ENCODE measurements at places on chromosomes 5 and 9.

DNA sequence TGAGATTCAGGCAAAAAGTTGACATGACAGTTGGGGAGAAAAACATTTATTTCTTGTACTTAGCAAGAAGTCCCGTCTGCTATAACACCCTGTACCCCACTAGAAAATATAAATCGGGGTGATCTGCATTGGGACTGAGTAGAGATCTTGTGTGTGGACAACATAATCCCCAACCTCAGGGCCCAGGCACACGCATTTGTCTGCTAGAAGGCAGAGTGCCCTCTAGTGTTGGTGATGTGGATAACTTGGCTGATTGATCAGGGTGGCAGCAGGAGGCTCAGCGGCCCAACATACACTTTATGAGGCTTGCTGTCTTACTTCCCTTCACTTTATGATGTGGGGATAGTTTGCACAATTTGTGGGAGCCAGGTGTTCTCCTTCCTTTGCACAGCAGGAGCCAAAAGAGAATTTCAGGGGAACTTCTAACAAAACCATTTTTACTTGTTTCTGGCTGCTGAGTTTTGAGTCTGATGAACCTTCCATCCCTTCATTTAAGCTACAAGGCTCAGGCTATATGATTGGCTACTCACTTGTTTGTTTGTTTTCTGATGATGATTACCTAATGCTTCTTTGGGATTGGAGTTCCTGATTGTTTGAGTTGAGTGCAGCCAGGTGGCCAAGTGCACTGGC lies 263.2 kb downstream of the DMAC1 start:
- DNase-seq: no peak

DNA sequence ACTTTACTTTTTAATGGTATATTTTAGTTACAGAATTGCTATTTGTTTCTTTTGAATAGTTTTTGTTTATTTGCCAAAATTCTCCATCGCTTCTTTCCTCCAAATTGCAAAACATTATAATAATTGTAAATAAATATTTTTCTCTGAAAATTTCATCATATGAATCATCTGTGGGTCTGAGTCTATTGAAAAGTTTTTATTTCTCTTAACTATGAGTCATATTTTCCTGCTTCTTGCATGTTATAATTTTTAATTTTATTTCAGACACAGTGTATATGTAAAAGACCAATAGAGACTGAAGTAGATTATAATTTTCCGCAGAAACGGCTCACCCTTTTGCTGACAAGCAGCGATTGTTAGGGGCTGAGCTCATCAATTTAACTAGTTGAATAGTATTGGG lies 279.1 kb upstream of the IL12B start:
- no peak for DNase-seq

- DNase-seq: no peak
Observed at GRCh38 chr5:74517700-74518099, 122.8 kb downstream of the ENC1 start.

DNA sequence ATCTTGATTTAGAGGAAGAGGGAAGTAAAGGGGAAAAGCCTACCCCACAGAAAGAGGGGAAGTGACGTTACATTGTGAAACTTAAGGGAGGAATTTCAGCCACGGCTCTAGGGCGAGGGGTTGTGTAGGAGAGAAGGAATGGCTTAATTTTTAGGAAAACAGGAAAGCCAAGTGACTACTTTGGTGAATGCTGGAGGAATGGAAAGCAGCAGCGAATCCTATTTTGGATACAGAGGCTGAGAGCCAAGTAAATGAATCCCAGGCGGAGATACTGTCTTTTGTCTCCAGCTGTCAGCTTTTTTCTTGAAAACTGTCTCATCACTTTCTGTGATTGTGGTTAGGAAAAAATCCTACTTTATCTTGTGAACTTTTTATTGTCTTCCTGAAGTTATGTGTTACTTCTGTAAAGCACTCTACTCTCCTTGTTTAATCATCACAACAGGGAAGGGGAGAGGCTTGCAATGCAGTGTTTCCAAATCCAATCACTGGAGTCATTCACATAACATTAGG lies 188.4 kb downstream of the TSSK1B start:
- DNase-seq: no peak

DNA sequence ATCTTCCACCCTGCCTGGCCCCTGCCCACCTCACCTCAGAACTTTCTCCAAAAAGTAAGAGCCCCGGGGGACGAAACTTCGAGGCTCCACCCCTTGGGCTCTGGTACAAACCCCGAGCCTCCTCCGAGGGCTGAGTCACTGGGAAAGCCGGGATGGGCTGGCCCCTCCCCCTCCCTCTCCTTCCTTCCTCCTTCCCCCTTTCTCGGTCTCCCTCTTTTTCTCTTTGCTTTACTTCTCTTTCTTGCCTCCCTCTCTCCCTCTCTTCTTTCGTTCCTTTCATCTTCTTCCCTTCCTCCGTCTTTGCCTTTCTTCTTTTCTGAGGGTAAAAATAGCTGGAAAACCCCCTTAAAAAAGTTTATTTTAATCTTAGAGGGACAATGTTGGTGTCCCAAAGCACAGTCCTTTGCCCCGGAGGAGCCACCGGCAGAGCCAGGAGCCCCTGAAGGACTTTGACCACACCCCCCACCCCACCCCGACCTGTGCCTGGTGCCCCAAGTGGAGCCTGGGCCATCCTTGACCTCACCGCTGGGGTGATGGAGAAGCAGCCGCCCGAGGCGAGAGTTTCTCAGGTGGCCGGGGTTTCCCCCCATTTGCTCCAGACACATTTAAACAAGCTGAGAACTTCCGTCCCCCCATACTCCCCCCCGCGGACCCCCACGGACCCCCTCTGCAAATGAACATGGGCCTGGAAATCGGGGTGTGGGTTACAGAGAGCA lies 5.7 kb upstream of the NOTCH1 start:
- DNase-seq: no peak

DNA sequence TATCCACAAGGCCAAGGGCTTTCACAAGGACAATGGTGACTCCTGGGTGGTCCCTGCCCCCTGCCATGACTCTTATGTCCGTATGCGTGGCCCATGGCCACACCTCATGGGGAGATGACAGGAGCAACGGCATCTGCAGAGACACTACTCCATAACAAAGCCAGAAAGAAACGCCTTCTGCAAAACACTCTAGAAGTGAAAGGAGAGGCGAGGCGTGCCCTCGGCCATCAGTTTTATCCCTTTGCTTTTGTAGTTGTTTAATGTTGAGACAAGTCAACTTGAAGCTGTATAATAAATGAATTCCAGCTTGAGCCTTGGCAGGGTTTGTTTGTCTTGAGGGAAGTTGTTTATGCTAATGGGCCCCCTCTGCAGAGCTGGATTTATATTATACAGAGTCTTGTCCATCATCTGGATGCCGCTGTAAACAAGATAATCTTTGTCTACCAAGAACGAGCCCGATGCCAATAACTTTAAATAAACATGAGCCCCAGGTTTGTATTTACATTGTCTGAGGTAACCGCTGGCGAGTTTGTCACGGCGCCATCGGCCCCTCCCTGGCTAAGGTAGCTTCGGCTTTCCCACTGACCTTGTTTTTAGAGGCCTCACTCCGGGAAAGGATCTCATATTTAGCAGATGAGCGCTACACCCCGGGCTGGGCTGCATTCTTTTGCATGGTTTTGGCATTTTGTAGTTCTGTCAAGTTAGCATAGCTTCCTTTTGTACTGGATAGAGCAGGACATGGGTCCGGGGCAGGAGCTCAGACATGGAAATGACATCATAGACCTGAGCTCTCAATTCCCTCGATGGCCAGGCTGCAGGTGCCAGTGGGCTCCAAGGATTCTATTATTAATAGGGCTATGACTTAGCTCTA lies 165.3 kb downstream of the ERCC6L2 start:
- DNase-seq: no peak

DNA sequence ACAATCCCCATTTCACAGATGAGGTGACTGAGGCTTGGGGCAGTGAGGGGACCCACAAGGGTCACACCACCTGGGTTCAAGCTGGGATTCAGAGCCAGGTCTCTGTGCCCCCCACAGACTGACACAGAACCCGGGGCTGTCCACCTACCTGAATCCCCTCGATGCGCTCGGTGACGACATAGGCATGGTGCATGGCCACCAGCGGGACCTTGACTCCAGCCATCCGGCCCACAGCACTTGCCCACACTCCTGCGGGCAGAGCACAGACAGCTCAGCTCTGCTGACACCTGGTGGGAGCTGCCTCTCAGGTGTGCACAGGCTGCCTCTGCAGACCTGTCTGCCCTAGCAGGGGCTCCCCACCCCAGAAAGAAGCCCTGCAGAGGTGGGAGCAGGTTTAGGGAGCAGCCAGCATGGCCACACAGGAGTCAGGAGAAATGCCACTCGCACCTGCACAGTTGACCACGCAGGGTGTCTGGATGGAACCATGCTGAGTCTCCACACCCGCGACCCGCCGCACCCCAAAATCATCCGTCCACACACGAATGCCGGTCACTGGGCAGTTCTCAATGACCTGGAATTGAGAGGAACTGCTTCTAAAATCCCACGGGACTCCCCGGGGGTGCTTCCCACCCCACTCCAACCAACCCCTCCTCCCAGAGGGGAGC lies 8.4 kb downstream of the SARDH start:
- DNase-seq: no peak

- no peak for DNase-seq
Observed at GRCh38 chr9:71806901-71807307, 38.6 kb upstream of the CEMIP2 start.

DNA sequence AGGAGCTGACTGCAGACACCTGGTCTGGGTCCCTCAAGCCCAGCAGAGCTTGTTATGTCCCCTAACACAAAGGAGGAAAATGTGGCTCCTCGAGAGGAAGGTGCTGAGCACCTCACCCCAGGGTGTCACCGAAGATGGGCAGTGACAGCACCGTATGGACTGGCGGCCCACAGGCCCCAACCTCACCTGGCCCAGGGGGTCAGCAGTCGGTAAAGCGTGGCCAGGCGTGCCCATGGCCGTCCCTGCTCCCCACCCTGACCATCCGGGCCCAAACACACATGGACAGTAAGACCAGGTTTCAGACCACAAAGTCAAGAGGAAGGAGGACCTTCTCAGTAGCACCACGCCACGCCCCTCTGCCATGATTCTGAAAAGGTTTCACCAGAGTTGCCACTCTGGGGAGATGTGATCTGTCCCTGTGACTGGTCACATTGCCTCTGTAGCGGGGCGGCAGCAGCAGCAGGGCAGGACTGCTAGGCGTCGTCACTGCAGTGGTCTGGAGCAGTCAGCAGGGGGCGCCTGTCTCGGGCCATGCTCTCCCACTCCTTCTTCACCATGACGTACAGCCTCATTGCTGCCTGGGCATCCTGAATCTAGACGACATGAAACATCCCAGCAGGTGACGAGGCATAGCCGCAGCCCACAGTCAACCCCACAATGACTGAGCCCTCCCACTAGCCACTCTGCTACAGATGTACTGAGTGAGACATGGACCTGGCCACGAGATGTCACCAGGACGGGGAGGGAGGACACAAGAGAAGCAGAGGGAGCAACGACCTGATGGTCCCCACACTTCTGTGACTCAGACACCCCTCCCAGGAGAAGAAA lies 11.1 kb downstream of the REXO4 start:
- peak; percentile 66 for DNase-seq

GRCh38 chr9:95570150-95570549 lies 53.4 kb upstream of the PTCH1 start:
- no peak for DNase-seq

DNA sequence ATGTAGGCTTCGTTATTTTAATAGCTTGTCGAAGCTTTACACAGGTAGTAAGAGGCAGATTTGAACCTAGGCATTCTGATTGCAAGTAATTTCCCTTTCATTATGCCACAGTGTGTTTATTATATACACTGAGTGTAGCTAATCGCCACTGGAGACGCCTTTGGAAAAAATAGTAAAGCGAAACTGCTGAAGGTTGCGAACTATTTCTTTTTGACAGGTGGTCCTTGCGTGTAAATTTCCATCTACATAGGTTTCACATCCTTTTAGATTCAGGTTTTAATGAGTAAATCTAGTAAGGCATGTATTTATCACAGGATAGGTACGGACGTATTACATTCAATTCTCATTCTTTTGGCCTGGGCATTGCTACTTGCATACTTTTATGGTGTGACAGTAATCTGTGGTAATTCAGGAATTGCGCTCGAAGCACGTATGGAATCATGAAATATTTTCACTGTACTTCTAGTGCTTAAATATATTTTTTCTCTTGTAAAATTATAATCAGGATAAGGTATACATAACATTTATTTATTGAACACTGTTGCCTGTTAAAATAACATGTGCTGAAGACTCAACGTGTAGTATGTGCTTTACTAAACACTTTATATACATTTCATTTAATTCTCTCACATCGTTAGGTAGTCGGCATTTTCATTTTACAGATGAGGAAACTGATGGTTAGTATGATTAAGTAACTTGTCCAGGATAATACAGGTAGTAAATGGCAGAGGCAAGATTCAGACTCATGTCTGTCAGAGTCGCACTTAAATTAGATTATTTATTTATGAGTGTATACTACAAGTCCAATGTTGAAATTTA lies 1.8 kb downstream of the MARCHF6 start:
- DNase-seq: no peak

GRCh38 chr9:73583576-73583975 lies 431.9 kb downstream of the ANXA1 start:
- no peak for DNase-seq

GRCh38 chr5:170491479-170491878 lies 12.3 kb upstream of the KCNIP1 start:
- no peak for DNase-seq

DNA sequence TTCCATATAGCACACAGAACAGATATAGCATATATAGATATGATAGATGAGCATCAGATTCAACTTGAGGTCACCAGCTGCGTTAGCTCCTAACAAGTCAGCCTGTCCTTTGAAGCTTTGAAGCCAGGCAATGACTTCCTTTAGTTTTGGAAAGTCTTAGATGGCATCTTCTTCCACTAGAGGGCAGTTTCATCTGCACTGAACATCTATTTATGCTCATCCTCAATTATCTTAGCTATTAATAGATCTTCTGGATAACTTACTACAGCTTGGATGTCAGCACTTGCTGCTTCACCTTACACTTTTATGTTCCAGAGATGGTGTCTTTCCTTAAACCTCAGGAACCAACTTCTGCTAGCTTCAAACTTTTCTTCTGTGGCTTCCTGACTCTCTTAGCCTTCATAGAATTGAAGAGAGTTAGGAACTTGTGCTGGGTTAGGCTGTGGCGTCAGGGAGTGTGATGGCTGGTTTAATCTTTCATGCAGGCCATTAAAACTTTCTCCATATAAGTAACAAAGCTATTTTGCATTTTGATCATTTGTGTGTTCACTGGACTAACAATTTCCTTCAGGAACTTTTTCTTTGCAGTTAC lies 1401.4 kb downstream of the EFNA5 start:
- no peak for DNase-seq

- no peak for DNase-seq
Observed at GRCh38 chr5:84863020-84863419, 478.3 kb upstream of the EDIL3 start.

DNA sequence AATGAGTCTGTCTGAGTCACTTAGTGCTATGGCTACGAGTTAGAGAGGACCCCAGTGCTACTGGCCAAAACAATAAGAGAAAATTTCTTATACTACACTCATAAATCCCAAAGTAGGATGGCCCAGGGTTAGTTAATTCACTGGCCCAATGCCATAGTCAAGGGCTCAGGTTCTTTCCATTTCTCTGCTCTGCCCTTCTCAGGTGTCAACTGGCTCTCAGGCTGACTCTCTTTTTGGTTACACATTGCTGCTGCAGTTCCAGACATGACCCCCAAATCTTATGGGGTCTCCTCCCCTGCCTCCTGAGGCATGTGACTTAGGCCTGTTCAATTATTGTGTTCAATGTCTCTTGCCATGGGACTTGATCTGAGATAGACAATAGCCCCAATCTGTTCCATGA lies 70.4 kb downstream of the ARHGEF37 start:
- no peak for DNase-seq
